ENCODE measurements at places on chromosomes 1 and 21.

- DNase-seq = no peak
These were observed 48.4 kb downstream of the DOP1B start for GRCh38 chr21:36204980-36205379.

DNA sequence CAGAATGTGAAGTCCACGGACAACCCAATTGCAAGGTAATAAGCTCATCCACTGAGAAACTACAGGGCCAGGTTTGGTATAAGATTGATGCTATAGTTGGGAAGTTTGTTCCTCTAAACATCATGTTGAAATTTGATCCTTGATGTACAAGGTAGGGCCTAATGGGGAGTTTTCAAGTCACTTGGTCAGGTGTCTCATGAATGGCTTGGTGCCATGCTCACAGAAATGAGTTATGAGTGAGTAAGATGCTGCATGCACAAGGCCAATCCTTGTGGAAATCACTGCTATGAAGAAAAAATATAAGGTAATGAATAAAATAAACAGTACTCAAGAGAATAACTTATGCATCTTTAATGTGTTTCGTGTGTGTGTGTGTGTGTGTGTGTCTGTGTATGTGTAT is 1891.2 kb downstream of the NCAM2 start:
- no peak for DNase-seq

GRCh38 chr1:19229229-19229628 is 19.2 kb upstream of the UBR4 start:
- no peak for DNase-seq

DNA sequence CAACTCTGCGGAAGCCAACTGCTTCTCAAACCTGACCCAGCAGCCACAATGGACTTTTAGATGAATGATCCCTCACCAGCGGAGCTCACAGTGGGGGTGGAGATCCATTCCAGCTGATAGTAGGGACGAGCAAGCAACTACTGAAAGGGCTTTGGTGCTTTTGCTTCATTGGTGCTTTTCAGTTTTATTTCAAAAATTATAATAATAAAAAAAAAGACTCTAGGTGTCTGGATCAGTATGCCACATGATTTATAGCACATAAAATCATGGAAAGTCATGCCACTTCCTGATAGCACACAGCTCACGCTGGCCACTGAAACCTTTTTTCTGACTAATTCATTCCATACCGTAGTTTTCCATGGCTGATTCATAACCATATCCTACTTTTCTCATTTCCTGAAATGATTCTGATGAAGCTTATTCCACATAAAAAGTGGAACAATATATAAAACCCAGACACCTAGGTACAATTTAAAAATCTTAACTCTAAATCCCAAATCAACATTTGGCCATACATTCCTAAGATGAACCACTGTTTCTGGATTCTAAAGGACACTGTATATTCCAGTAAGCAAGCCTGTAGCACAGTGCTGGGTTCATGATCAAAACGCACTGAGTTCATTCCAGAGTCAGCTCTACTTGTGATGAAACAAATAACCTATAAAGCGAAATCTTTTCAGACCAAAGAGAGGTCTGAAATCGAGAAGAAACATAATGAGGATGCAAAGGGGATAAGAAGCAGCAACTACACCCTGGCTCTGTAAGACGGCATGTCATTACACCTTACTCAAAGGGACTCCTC is 41.3 kb upstream of the KCNE1 start:
- no peak for DNase-seq

- no peak for DNase-seq
These were observed 27.2 kb downstream of the NHLH2 start for GRCh38 chr1:115813727-115814126.

DNA sequence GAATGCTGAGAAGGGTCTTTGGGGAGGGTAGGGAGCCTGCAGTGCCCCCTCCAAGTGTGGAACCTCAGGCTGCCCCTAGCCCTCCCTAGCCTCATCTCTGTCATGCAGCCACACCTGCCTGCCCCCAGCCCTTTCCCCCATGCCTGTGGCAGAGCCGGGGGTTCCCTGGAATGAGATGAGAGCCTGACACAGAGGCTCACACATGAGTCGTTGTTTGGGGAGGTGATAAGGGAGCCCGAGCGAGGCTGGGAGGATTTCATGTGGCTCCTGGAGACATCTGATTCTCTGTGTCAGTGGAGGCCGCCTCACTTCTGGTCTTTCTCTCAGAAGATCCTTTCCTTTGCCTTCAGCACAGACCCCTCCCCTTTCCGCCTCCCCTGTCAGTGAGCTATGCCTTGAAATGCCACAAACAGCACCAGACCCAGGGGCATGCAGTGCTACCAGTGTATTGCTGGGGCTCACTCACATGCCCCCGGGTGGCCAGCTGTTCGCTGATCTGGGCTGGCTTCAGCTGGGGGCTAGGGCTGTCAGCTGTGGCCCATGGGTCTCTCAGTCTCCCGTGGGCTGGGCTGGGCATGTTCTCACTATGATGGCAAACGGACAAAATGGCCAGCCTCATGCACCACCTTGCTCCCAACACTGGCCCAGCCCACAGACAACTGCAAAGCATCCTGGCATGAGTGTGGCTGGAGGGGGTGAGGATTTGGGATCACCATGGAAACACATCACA is 102.6 kb downstream of the AJAP1 start:
- DNase-seq = no peak

GRCh38 chr1:10598389-10598702 is 123.6 kb downstream of the PEX14 start:
- DNase-seq = no peak

DNA sequence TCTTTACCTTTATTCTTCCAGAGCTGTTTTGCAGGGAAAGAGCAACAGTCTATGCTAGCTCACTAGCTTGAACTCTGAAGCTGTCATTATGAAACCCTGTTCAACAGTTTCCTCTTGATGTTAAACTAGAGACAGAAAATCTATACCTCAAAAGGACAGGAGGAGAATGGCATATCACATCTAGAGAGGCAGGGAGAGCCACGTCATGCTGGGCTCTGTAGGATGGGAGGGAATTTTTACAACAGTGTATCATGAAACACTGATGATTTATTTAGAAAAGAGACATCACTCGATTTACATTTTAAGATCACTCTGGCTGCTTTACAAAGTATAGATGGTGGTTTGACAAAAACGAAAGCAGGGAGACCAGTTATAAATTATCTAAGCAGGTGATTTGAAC is 224.9 kb upstream of the COA6 start:
- DNase-seq = no peak

- DNase-seq = no peak
These were observed 39.1 kb upstream of the LRP8 start for GRCh38 chr1:53366901-53367502.

DNA sequence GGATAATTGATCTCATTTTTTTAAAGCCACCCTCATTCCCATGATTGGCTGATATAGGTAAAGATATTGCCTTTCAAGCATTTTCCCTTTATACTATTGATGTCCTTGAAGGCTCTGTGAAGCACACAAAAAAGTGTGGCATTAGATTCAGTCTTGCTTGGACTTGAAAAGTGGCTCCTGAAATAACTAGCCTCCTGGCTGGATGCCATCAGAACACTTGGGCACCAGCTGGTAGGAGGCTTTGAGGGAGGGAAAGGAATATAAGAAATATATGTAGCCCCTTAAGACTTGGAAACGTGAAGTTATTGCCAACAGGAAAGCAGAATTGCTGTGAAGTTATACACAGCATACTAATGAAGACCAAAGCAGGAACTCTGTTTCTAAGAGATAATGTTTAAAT is 14.1 kb downstream of the MTR start:
- DNase-seq = no peak

- DNase-seq = no peak
These were observed 50.4 kb upstream of the F3 start for GRCh38 chr1:94591823-94592570.

DNA sequence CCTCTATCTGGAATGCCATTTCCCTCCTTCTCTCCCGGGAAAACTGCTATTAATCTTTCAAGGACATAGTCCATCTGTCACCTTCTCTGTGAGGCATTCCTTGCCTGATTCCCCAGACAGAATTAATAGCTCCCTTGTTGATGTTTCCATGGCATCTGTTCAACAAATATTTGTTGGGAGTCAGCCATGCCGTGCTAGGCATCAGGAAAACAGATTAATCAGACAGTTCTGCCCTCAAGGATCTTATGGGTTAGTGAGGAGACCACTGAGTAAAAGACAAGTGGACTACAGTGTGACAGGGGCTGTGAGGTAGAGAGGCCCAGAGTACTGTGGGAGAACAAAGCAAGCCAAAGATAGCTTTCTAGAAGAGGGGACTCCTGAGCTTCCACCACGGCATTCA is 11.4 kb upstream of the MAGOH start:
- no peak for DNase-seq

DNA sequence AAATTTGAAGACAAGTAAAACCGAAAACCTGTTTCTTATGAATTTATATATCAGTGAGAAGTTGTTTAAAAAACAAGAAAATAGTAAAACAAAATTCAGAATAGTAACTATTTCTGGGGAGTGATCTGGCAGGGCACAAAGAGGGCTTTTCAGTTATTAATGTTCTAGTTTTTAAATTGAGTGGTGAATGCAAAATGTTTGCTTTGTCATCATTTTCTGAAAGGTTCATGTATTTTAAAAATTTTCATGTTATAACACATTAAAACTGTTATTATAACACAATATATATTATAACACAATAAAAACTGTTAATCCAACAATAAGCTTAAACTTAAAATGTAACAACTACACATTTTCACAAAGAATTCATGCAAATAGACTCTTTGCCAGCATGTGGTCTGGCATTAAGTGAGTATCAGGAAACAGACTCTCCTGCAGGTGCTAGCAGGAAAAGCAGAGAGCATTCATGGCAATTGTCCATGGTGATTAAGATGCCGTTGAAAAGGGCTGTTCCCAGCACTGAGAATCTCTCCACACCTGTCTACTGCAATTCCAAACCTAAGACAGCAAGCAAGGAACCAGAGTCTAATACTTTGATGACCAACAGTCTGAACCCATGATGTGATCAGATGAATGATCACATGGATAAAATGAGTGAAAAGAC is 204.9 kb downstream of the TBX15 start:
- no peak for DNase-seq

DNA sequence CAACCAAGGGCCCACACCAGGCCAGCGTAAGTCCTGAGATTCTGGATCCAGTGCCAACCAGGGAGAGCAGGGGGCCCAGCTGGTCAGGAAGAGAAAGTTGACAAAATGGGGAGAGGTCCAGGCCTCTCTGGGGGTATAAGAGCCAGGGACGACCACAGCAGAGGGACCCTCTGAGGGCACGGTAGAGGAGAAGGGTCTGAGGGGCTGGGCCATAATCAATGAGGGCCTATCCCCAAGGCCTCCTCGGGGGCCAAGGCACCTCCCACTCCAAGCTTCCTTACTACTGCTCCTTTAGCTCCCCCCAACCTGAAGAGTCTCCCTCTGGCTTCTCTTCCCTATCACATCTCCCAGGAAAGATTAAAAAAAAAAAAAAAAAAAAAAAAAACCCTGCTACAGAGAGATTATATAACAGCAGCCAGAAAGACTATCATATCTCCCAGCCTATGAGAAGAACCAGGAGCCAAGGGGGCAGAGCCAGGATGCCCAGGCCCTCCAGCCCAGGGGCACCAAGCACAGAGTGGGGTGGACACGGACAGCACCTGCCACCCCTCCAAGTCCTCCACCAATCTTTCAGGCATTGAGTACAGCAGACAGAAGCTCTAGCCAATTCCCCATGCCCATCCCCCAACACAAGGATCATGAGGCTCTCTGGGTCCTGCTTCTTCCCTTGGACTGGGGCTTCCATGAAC is 2.7 kb downstream of the MEF2D start:
- DNase-seq = no peak

DNA sequence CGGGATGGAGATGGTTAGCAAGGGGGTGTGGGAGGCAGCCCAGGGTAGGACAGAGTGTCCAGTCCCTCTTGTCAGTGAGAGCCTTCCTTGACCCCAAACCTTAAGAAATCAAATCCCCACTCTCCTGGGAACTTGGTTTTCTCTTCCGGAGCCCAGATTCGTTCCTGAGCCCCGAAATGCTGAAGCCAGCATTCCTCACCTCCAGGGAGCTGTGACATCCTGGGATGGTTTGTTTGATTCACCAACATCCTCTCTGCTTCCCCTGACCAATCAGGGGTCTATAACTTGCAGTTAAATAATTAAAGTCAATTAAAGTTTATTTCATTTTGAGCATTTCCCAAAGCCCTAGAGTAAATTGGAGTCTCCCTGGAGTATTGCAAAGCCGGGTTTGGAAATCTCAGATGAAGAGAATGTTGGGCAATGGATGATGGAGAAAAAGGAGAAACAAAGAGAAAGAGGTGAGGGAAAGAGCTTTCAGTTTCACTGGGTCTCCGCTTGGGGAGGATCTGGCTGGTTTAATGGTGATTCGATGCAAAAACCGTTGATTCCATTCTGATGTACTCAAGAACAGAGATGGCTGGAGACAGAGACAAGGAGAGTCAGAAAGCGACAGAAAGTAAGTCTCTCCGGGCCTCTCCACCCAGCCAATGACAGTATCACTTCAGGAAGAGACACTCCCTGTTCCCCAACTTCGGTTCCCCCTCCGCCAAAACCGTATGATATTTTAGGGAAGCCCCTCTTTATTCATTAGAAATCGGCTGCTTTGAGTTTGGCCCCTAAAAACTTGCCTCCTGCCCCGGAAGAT is 12.8 kb upstream of the ALX3 start:
- DNase-seq = peak; percentile 66

DNA sequence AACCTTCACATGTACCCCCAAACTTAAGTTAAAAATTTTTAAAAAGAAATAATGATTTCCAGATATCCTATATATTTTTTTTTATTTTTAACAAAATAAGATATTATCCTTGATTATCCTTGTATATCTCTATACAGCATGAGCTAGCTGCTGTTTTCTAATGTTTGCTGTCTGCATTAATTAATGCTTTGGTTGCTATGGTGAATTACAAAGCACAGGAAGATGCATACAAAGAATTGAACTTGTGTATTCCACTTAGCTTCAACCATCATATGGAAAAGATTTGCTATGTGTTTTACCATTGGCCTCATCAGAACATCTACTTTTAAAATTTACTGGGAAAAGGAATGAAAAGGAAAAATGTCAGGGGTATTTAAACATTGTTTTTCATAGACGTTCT is 35.4 kb downstream of the VPS45 start:
- no peak for DNase-seq

GRCh38 chr1:233386336-233386735 is 58.8 kb downstream of the MAP3K21 start:
- DNase-seq = no peak

DNA sequence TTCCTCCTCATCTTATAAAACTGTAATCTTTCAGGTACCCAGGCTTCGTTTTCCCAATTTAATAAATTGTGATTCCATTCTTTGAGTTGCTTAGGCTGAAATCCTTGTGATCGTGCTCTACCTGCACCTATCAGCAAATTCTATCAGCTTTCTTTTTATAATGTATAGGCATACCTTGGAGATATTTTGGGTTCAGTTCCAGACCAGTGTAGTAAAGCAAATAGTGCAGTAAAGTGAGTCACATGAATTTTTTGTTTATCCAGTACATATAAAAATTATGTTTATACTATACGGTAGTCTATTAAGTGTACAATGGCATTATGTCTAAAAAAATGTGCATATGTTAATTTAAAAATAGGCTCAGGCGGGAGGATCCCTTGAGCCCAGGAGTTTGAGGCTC is 5.5 kb downstream of the SWT1 start:
- no peak for DNase-seq

GRCh38 chr21:15462092-15462491 is 267.7 kb upstream of the USP25 start:
- DNase-seq = no peak

- no peak for DNase-seq
These were observed 375.7 kb downstream of the NPHP4 start for GRCh38 chr1:5616366-5617178.
